ENCODE measurements at places on chromosomes 6 and 20.

- DNase-seq: no peak
Measured at GRCh38 chr6:141056945-141057625, 1075.6 kb upstream of the GJE1 start.

- no peak for DNase-seq
Measured at GRCh38 chr6:160260803-160261450, 2.3 kb upstream of the SLC22A2 start.

DNA sequence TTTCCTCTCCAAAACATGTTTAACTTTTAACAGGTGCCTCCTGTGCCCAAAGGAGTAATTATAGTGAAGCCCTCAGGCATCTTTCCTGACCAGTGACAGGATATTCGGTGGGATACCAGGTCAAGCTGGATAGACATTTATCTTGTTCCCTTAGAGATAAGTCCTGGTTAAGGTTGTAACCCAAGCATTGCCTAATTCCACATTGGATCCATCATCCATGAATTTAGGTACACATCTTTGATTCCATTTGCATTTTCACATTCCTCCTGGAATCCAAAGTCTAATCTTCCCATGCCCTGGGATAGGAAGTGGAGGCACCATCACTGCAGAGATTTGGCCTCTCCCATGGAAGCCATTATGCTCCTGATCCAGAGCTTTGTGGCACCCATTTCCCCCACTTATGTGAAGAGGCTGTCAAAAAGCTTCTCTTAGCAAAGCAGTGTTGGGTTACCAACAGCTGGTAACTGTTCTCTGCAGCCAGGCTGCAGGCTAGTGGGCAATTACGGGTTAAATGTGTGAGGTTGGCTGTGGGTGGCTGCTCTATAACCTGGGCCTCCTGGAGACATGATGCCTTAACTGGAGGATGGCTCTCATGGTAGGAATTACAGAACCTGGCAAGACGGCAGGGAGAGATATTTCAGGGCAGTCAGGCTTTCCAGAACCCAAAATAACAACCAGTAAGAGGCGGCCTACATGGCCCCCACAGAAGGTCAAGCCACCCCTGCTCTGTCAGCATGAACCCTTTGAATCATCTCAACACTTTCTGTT is 96.9 kb upstream of the VGLL2 start:
- DNase-seq: no peak

GRCh38 chr20:36097337-36098151 is 57.0 kb upstream of the EPB41L1 start:
- no peak for DNase-seq

GRCh38 chr6:29709188-29709587 is 14.0 kb upstream of the HLA-F start:
- DNase-seq: no peak

GRCh38 chr6:84059082-84059481 is 25.5 kb downstream of the MRAP2 start:
- DNase-seq: no peak

DNA sequence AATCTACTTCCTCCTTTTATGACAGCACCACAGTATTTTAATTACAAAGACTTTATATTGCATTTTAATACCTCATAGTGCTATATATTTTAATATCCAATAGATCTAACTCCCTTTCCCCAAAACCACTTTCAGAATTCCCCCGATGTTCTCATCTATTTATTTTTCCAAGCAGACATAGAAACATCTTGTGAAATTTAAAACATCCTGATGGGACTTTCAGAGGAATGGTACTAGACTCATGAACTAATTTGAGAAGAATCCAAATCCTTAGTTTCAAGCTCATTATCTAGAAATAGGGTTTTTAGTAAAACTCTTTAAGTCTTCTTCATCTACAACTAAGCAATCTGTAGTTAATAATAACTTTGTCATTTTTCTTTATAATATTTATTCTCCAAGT is 97.0 kb downstream of the TRERF1 start:
- DNase-seq: no peak

DNA sequence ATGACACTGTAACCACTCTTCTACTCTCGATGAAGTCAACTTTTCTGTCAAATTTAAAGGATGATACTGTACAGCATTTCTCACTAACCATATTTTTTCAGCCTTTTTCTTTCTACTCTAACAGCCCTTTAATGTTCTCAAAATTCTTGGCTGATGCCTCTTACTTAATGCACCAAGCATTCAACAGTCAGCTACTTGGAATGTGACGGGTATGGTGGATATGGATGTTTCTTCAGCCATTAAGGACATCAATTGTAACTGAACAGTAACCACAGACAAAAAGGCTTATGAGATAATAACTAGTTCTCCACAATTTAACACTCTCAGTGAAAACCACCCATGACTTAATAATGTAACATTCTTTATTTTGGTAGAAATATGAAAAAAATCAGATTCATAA is 467.2 kb upstream of the ZNF337 start:
- no peak for DNase-seq

GRCh38 chr6:111487661-111488060 is 4.6 kb upstream of the REV3L start:
- DNase-seq: no peak

DNA sequence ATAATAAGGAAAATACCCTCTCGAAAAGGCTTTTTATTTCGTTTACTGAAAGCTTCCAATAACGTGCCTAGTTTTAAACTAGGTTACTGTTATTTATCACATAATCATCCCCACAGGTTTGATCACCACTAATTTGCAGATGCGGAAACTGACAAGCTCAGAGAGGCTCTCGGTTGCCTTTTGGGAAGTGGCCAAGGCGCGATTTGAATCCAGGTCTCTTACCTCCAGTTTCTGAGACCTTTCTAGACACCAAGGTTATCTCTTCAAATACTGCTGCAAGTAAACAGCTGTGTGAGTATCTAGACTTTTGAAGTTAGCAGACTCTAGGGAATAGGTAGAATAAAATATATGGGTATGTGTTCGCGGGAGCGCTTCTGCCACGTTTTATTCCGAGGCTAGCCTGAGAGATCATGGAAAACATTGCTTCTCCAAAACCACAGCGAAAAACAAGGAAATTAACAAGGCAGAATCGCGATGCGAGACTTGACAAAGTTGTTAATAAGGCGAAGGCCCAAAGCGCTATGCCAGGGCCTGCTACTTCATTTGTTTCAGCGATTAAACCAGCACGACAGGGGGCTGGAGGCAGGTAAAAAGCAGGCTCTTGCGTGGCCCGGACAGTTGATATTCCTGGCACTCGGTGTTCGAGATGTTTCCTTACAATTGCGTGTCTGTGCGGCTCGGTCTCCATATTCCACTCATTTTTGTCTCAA is 1.8 kb upstream of the JARID2 start:
- no peak for DNase-seq

DNA sequence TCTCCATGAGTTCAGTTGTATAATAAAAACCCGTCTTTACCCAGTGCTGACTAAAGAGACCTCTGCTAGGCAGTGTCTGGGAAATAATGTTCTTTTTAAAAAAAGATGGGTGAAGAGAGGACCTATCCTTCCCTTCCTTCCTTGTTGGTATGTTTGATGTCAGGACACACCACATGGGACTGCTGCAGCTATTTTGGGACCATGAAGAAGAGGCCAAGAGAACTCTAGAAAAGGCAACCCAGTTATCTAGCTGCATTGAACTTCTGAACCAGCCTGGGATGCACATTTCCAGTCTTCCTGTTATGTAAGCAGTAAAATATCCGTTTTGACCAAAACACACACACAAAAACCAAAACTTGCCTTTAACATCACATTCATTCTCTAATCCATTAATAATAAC is 77.3 kb downstream of the RFX6 start:
- no peak for DNase-seq

- no peak for DNase-seq
Measured at GRCh38 chr6:31717499-31718222, 2.5 kb downstream of the LY6G6D start.

GRCh38 chr20:63471981-63472831 is at the start of gene KCNQ2:
Gene KCNQ2, minus strand, starts transcription at chr20:63472655. Its CDS starts 192 bp downstream, at chr20:63472463.
- no peak for DNase-seq

DNA sequence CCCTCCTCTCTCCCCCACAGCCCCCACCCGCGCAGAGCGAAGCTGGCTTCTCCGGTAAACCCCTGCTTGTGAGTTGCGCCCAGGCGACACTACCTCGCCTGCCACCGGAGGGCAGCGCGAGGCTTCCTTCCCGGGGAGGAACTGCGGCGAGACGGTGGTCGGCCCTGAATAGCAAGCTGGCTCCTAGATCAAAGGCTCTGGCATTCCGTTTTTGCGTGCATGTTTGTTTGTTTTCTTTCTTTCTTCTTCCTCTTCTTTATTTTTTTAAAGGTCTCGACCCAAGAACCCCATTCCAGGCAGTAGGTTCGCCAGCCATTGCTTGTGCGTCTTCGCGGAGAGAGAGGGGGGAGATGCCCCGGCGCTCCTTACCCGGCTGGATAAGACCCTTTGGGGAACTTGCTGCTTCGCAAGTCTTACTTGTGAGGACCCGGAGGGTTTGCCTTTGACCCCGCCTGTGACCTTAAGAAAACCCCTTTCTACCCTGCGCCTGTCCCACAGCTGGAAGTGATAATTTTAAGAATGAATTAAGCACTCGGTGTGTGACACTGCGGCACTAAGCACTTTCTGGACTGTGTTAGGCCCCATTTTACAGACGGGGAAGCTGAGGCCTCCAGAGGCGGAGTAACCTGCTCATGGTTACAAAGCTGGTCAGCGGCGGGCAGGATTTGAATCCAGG is 92.7 kb upstream of the SIRPA start:
- no peak for DNase-seq

DNA sequence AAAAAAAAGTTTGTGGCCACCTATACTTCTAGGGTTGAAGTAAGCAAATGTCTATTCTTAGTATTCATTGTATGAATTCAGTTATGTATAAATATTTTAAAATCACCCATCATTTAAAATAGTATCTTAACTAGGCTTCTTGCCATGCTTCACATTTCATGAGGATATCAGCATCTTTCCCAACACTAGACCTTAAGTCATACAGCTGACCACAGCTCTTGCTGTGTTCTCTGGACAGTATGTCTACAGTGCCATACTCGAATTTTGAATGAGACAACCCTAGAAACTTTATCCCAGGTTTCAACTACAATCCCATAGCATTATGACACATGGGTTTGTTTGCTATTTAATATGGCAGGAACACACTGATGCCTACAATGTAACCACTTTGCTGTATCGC is 5.2 kb downstream of the TXNDC5 start:
- no peak for DNase-seq

DNA sequence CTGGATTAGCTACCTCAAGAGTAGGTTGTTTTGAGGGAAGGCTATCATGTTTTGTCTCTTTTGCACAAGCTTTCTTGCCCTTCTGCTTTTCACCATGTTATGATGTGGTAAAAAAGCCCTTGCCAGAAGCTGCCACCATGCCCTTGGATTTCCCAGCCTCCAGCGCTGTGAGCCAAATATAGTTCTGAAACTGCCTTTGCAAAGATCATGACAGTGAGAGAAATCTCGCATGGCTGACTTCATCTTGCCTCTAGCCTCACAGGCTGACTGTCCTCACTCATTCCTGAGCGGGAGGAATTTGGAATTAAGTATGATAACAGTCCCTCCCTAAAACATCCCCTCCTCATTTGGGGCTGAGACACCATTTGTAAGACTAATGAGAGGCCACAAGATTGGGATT is 207.7 kb downstream of the BTBD9 start:
- DNase-seq: no peak

- no peak for DNase-seq
Measured at GRCh38 chr6:165031502-165031901, 277.9 kb downstream of the C6orf118 start.

- no peak for DNase-seq
Measured at GRCh38 chr6:149593408-149593807, 27.2 kb downstream of the GINM1 start.

DNA sequence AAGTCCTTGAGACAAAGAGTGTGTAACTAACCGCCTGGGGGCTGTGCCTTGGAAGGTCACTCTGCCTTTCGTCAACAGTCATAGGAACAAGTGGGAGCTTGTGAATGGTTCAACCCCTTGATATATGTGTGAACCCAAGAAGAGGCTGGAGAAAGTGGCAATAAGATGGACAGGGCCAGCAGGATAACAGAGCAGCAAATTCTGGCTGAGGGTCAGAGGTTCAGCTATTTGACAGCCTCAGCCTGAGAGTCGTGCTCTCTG is 54.9 kb downstream of the CPNE5 start:
- DNase-seq: no peak

DNA sequence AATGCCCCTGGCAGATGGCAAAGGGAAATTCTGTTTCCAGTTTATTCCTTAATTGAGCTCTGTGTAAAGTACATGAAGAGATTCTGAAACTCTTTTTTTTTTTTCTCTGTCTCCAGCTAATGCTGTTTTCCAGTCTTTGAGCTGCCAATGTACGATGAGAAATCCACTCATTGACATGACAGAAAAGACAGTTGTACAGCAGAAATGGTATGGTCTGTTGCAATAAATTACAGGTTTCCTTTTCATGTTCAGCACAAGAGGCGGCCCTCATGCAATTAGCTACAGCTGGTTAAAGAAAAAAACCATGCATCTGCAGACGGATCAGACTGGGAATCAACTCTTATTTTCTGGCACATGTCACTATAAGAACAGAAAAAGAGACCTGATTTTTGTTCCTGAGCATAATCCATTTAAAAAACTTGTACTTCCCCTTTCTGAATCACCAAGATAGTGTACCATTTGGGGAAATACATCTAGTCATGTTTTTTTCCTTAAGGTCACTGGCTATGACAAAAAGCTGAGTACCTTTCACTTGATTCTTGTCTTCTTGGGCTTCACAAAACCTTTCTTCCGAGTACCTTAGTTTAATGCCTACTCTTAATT is 289.8 kb upstream of the PREP start:
- DNase-seq: no peak

DNA sequence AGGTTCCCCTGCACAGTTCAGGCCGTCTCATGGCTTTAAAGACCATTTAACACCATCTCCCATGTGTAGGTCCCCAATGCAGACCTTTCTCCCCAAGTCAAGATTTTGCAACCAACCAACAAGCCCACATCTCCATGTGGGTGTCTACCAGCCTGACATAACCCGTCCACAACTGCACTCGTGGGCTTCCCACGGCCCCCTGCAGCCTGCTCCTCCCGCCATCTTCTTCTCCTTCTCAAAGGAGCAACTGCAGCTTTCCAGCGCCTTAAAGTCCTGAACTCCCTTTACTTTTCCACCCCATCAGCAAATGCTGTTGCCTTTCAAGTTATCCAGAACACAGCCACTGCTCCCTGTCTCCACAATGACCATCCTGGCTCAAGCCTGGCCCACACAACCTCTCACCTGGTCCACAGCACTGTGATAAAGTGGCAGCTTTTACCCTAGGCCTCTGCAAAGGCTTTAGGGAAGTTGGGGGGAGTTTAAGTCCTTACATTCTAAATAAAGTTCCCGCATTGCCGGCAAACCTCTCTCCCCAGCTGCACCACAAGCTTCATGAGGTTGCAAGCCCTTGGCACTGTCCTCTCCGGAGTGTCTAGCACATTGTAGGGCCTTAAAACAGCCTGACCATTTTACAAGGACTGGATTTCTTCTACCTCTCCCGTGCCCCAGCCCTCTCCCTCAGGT is 140.5 kb downstream of the PREX1 start:
- DNase-seq: no peak

DNA sequence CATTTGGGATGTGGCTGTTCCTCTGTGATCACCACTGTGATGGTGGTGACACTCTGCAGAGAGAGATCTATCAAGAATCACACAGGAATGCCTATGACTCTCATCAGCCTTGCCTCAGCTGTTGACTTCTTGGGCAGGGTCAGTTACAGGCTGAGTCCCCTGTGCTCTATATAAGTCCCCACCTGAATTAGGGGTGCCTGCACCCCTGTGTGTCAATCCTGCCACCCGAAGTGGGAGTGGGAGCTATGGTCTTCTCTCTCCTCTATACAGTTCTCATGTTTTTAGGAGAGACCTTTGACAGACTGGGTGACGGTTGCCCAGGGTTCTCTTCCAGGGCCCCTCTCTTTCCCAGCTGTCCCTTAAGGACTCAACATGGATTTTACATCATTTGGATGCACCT is 173.8 kb downstream of the ZDHHC14 start:
- DNase-seq: no peak
